ENCODE measurements at places on chromosomes 11 and 22.

DNA sequence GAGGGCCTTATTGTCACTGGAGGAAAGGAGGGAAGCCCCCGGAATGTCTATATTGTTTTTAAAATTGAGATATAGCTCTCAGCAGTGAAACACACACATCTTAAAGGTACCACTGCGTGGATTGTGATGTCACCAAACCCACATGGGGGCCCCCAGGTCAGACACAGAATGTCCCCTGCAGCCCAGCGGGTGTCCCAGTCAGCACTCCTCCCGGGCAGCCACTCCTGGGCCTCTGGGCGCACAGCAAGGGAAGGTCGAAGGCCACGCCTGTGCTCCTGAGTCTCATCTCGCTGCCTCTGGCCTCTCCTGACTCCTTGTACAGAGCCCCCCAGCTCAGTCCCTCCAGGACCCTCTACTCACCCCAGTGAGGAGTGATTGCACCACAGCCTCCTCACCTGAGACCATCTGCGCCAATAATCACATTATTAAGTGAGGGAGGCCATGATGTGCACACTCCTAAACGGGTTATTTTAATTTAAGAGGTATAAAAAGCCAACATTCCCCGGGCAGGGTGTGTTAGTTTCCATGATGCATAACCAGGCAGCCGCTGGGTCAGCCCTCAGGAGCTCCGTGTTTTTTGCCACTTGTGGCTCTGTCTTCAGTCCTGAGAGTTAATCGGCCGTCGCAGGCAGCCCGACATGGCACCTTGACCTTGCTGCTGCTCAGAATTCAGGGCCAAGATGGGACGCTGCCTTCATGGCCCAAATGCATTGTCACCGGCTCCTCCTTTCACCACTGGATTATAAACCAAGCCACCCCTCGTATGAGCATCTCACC is 1089.3 kb downstream of the BRD1 start:
- DNase-seq = no peak

DNA sequence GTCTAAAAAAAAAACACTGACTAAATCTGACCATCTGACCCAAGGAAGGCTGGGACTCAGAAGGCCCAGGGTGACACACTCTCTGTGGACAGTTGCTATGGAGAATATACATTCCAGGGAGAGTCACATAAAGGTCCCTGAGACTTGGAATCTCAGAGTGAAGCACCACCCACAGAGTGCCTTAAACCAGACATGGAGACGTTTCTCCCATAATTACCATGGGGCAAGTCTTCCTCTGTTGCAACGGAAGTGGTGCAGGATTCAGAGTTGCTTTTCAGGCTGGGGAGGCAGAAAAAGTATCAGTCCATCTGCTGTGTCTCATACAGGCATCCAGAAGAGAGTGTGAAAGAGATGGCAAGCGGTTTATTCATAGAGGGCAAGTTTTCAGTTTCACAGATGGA is 58.7 kb upstream of the SLN start:
- DNase-seq = no peak

GRCh38 chr11:130727157-130728119 is 188.8 kb downstream of the SNX19 start:
- no peak for DNase-seq

- no peak for DNase-seq
Observed at GRCh38 chr11:39641751-39642150, 1817.7 kb downstream of the LRRC4C start.

- no peak for DNase-seq
Observed at GRCh38 chr11:131179836-131180235, 190.6 kb upstream of the NTM start.

GRCh38 chr11:72637198-72637597 is 37.0 kb downstream of the PDE2A start:
- DNase-seq = no peak

- peak; percentile 31 for DNase-seq
Observed at GRCh38 chr11:396948-397548, 3.0 kb downstream of the PKP3 start.

DNA sequence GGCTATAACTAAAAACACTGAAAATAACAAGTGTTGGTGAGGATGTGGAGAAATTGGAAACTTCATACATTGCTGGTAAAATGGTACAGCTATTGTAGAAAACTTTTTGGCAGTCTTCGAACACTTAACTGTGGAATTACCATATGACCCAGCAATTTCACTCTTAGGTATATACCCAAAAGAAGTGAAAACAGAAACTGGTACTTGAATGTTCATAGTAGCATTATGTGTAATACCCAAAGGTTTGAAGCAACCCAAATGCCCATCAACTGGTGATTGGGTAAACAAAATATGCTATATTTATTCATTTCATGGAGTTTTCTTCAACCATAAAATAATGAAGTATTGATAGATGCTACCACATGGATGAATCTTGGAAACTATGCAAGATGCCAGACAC is 40.8 kb upstream of the FTH1 start:
- no peak for DNase-seq

- no peak for DNase-seq
Observed at GRCh38 chr22:26484360-26484706, 656 bp downstream of the SRRD start.

- no peak for DNase-seq
Observed at GRCh38 chr11:129323896-129324502, 51.6 kb upstream of the BARX2 start.

- DNase-seq = peak; percentile 28
Observed at GRCh38 chr11:75639762-75640181, 29.1 kb downstream of the MAP6 start.

DNA sequence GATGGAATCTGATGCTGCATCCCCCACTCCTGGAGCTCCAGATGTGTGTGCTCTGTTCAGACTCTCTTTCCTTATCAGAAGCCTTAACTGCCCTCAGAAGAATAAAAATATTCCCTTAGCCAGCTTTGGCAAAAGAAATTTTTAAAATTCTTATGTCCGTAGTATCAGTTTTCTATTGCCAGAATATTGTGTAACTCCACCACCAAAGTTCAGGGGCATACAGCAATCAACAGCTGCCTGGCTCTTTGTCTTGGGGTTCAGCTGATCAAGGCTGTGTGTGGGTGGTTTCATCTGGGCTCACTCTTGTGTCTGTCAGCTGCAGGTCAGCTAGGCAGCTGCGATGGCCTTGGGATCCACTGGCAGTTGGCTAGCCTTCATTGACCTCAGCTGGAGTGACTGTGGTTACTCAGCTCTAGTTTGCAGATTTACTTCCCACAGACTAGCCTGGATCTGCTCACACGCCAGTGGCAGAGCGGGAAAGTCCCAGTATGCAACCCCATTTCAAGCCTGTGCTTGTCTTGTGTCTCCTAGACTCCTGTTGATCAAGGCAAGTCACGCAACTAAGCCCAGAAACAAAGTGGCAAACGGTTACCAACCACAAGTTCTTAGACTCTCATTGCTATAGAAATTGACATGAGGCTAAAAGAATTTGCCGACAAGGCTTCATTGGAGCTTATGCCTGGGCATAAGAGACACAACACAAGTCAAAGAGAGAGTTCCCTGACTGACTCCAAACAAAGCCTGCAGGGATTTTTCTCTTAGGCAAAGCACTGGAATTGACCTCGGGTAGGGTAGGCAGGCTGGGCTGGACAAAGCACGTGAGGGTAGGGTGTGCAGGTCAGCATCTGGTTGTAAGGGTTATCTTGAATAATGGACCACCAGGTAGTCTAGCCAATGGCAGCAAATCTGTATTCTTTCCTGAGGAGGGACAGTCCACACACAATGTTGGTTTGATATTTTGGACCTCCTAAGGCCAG is 7.5 kb downstream of the TMEM138 start:
- peak; percentile 60 for DNase-seq

DNA sequence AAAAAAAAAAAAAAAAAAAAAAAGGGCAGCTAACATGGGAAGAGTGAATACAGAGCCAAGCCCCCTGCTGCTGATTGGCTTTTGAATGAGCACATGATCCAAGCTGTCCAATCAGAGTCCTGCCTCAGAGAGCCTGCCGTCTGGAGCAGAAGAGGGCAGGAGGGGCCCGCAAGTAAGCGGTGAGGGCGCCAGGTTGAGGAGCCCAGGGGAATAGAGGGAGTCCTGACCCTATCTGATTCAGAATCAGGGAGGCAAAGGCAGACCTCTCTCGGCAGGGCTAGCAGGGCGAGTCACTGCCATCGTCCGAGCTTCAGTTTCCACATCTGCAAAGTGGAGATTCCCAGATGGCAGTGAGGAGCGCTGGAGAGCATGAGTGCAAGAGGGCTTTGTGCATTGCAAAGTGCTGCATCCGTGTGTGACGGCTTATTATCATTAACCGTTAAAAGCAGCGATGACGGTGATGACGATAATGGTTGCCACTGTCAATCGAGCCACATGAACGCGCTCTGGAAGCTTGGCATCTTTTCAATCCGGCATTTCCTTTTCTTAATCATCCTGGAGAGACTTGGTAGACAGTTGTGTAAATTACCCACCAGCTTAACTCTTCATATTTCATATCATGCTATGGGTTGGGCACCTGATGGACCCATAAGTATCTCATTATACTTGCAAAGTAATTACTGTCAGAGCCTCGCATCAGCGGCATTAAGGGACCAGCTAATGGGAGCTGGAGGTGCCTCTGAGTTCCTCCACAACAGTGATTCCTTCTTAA is 68.6 kb upstream of the ATXN10 start:
- peak; percentile 43 for DNase-seq

DNA sequence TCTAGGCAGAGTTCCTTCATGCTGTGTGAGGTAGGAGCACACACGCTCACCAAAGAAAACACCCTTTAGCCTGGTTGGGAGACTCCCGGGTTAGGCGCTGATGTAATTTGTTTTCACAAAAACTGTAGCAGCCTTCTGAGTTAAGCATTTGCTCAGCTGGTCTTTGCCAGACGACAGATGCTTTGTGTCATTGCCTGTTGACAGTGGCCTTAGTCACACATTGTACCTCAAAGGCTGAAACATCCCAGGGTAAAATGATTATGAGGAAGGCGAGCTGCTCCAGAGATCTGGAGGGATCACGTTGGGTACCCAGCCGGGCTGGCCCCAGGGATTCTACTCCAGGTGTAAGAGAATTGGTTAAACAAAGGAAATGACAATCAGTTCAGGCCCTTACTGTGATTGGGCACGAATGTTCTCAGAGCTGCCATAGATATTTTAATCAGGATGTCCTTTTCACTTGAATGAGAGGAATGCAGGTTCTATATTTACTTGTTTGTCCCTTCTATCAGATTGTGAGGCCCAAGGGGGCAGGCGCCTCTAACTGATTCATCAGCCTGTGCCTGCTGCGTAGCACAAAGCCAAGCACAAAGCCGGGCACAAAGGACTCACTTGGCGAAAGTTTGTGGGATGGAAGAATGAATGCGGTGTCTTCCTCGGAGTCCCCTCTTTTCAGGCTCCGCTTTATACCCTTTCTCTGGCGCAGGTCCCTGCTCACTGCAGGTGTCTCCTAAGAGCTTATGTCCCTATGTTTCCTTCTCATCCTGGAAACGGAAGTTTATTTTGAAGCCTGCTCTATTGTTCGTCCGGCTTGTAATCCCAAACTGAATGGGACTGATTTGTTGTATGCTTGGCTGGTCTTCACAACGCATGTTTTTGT is 47.1 kb downstream of the ADM start:
- DNase-seq = peak; percentile 41

DNA sequence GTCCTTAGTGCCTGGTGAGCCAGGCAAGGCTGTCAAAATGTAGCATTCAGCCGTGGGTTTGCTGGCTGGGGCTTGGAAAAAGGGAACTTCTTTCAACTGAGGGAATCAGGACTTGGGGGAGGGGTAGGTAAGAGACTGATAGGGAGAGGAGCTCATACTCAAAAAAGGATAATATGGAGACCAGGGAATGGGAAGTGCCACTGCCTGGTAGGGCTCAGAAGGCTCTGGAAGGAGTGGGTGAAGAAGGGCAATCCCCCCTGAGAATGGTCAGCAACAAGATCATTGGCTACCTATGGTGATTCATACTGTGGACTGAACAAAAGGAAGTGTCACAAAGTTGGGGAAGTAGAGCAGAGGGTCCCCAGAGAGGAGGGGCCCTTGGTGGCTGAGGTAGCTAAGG is 1.9 kb downstream of the CNGA4 start:
- no peak for DNase-seq

- DNase-seq = no peak
Observed at GRCh38 chr11:45165386-45165785, 18.9 kb downstream of the PRDM11 start.

GRCh38 chr11:130622141-130622542 is 173.7 kb downstream of the ADAMTS15 start:
- no peak for DNase-seq
